Activated T-cell treated with anti-CD3 and anti-CD28 coated beads, Interleukin-2, amount 50 U/mL, for 48 hours (primary cell): ENCODE measurements at places on chromosomes 6 and 20.
A peak's percentile ranks its signal among the peaks of the same experiment; 100 is the strongest.

DNA sequence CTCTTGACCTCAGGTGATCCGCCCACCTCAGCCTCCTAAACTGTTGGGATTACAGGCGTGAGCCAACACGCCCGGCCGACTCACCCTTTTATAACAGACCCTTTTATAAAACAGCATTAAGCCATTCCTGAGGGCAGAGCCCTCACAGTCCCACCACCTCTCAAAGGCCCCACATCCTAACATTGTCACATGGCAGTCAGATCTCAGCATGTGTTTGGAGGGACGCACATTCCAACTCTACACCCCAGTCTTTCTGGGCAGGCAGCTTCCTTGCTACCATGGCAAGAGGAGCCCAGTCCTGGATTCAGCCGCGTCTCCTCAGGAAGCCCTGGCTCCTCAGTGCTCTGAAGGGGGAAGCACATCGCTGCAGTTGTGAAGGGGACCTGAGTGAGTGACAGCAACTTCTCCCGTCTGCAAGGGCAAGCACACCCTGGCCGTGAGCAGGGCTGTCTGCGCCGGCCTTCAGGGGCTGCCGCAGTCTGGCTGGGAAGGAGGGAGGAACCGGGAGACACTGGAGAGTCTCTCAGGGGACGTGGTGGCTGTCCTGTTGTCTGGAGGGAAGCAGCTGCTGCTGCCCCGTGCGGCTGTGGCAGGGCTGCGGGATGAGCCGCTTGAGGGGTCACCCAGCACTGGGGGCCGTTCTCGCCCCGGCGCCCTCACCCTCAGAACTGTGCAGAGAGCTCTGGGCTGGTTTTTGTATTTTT lies 15.9 kb downstream of the OSBPL2 start:
- no peak for DNase-seq

GRCh38 chr6:94487371-94487770 lies 1068.0 kb upstream of the EPHA7 start:
- no peak for DNase-seq

- no peak for DNase-seq
Observed at GRCh38 chr6:21390532-21391213, 202.9 kb upstream of the SOX4 start.

DNA sequence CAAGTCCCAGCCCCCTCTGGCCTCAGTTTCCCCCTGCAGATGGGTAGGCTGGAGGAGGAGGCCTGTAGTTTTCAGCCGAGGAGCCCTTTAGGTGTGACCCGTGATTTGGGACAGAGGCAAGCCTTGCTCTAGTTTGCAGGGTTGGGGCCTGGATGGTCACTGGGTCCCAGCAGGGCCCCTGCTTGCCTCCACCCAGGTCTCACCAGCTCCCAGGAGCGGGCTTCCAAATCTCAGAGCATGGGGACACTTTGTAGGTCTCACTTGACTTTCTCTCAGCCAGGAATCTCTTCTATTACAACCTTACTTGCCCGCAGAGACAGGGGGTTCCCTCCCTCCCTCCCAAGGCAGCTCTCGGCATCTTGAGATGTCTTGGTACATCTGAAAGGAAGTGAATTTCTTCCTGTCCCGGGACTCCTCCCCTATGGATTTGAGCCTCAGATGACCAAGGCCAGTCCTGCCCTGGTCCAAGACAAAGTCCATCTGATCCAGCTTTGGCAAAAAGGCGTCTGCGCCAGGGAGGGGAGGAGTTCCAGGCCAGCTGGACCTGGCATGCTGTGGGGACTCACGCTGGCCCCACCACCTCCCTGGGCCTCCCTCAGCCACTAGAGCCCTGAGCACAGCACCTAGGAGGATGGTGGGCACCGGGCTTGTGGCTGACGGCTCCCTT lies 47.4 kb downstream of the SRC start:
- no peak for DNase-seq

- no peak for DNase-seq
Observed at GRCh38 chr6:21738180-21739094, 144.9 kb downstream of the SOX4 start.

- no peak for DNase-seq
Observed at GRCh38 chr6:165231581-165232561, 77.5 kb downstream of the C6orf118 start.

GRCh38 chr6:132962936-132963868 lies 148.8 kb downstream of the RPS12 start:
- DNase-seq, result peak; percentile 73

GRCh38 chr20:62413025-62413570 lies 6.0 kb upstream of the CABLES2 start:
- DNase-seq, result no peak

DNA sequence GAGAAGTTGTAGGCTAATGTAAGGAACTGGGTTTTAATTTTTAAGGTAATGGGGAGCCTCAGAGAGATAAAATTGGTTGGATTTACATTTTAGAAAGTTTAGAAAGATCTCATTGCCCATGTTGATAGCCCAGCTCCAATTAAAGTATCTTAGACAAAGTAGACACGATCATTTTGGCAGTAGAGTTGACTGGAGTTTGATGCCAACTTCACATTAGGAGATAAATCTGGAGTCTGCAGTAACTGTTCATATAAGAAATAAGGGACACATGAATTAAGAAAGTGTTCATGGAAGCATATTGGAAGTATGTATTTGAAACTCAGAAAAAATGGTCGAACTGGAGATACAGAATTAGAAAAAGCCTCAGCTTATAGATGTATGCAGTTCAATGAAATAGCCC lies 12.6 kb upstream of the E2F3 start:
- no peak for DNase-seq

DNA sequence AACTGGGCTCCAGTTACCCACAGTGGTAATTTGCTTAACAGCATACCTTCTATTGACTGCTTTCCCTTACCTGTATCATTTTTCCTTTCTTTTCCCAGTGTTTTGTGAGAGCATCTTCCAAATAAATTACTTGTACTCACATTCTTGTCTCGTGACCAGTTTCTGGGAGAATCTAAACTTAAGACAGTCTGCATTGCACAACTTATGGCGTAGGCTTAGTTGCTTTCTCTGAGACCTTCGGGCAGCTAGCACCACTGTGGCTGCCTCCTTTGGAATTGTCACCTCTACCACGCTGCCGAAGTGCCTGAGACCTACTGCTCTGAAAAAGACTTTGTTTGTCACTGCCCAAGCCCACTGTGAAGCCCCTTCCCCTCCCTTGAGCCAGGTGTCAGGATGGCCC lies 188.1 kb upstream of the BMP2 start:
- DNase-seq, result no peak

DNA sequence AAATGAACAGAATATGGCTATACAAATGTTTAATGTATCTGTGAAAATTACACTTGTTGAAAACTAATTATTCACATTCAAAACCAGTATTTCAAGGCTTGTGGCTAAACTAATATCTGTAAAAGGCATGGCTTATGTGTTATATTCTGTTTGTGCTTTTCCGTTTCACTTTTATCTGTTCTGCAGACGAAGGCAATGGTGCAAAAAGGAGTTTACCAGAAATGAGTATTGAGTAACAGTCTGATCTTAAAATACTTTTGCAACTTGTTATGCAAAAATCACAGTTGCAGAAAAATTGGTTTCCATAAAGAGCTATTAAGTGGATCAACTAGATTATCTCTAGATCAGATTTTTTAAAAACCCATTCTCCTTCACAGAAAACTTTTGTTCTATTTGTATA lies 9.4 kb upstream of the STX11 start:
- no peak for DNase-seq

- no peak for DNase-seq
Observed at GRCh38 chr6:54876365-54876764, 29.8 kb downstream of the FAM83B start.

DNA sequence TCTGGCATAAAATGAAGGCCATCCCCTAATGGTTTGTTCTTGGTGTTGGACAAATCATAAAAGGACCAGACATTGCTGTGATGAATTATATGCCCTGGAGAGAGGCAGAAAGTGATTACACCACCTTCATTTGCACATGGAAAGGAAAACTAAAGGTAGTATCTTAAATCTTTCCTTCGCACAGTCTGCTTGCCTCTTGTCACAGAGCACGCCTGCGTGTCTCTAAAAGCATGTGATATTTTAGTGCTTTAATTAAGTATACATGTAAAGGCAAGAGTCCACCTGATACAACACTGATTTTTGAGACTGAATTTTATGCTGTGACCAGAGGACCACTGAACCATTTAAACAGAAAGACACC lies 28.8 kb upstream of the PLAGL1 start:
- no peak for DNase-seq

DNA sequence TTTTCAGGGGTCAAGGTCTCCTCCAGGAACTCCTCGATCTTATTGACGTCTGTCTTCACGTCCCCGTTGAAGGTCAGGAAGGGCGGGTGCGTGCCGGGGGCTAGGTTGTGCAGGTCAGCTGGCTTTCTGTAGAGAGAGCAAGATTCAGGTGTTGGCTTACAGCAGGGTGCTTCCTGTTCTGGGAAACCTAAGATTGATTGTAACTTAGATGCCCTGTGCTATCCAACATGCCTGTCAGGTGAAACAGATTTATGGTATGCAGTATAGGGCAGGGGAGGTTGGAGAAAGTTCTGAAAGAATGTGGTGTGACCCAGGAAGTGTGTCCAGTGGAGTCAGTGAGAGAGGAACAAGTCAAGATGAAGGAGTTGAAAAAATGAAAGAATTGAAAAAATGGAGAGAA lies 66.4 kb downstream of the CLIC5 start:
- no peak for DNase-seq

DNA sequence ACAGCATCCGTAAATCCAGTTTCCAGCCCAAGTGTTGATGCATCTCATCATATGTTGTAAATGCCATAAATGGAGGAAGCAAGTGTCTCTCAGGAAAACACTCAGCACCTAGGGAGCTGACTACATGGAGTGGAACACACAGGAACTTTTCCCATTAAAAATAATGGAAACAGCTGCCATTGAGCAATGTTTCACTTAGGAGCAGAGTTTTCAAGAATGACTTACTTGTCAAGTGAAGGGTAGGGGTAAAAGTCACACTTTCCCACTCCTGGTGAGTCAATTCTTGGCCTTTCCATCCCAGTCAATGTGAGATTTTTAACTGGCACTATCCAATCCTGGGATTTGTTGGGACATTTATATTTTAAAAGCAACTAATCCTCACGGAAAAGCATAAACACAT lies 119.4 kb upstream of the ASF1A start:
- no peak for DNase-seq

GRCh38 chr6:56688521-56688920 lies 45.8 kb upstream of the DST start:
- DNase-seq, result no peak

DNA sequence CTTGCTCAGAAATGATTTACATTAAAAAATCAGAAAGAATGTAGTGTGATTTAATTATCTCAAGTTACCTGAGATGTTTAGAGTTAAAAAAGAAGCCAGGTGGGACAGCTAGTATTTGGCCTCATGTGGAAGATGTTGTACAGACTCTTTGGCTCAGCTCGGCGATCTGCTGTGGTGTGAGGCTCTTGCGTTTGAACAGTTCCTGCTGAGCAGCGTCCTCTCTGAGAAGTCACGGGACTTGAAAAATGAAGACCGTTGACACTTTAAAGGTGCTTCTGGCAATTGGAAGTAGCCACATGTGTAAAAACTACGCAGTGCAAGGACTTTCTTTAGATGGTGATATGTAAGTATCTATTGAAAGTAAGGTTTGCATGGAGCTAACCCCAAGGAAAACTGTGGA lies 169.0 kb downstream of the BACH2 start:
- no peak for DNase-seq

DNA sequence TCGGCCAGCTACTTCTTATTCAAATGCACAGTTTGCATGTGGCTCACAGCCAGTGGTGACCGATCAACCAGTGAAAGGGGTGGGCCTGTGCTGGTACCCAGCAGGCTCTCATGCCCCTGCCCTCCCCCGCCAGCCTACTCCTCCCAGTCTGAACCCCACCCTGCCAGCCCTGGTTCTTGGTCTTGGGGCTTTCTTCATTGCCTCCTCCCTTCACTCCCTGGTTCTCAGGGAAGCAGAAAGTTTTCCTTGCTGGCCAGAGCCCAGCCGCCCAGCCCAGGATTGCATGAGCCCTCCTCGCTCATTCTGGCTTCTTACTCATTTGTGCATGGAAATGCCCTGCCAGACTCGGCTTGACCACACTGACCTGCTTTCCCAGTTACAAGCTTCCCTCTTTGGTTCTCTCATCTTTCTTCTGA lies 40.8 kb downstream of the KCNK17 start:
- no peak for DNase-seq

DNA sequence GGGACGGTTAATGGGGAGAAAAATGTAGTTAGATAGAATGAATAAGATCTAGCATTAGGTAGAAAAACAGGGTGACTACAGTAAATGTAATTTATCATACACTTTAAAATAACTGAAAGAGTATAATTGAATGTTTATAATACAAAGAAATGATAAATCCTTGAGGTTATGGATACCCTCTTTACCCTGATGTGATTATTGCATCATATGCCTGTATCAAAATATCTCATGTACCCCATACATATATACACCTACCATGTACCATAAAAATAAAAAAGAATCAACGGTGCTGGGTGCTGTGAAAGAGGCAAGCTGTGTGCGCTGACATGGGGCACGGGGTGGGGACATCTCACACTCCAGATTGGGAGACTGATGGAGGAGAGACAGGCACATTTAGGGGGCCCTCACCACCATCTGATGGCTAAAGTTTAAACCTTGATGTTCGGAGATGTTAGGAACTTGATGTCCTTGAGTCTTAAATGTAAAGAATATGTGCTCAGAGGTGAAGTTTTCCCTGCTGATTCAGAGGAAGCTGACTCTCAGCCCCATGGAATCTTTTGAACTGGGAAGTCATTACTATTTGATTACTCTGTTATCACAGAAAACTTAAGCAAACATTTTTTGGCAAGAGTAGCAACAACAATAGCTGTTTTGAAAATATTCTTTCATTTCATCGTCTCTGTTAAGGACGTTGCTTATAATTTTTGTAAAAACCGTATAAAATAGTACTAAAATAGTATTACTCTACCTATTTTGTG lies 26.4 kb upstream of the RFPL4B start:
- DNase-seq, result no peak

DNA sequence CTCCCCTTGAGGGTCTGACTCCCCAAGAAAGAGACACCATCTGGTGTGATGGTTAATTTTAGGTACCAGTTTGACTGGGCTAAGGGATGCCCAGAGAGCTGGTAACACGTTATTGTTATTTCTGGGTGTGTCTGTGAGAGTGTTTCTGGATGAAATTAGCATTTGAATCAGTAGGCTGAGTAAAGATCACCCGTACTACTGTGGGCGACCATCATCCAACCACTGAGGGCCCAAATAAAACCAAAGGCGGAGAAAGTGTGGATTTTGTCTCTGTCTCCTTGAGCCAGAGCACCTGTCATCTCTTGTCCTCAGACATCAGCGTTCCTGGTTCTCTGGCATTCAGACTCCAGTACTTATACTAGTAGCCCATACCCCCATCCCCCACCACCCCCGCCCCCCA lies 7.9 kb upstream of the CNKSR3 start:
- no peak for DNase-seq

- DNase-seq, result no peak
Observed at GRCh38 chr6:106574741-106575458, 54.4 kb downstream of the RTN4IP1 start.
